K562 (cell line): ENCODE measurements at places on chromosomes 3 and 15.

- H3K27me3 ChIP-seq: no peaks in the 10 kb centered on the region; the same call in 1 of the 3 replicates
- no peaks in the 10 kb centered on the region for H3K4me1 ChIP-seq
Measured at GRCh38 chr15:73884159-73884558, 10.8 kb downstream of the TBC1D21 start.

DNA sequence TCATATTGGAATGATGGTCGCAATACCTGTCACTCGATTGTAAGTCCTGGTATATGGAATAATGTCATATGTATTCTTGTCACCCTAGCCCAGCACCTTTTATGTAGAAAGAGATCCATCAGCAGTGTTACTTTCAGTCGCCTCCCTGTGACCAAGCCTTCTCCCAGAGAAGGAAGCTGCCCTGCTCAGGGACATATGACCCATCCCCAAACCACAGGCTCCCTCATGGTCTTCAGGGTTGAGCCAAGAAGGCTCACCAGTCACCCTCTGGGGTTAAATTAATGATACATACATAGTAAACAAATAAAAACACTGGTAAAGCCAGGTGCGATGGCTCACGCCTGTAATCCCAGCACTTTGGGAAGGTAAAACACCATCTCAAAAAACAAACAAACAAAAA is 4.6 kb upstream of the MFGE8 start:
- no peaks in the 10 kb centered on the region for H3K27me3 ChIP-seq
- H3K27ac ChIP-seq: peak overlapping the region; percentile 73
- H3K4me3 ChIP-seq: no peak overlapping the region
- H3K4me1 ChIP-seq: peaks cover 22% of the 10 kb centered on the region

- H3K27ac ChIP-seq: no peak overlapping the region
- H3K4me3 ChIP-seq: no peak overlapping the region
- H3K4me1 ChIP-seq: peaks cover 3% of the 10 kb centered on the region
Measured at GRCh38 chr3:16199769-16200168, 25.3 kb downstream of the GALNT15 start.

GRCh38 chr15:74209560-74209958 is 7.0 kb upstream of the STRA6 start:
- no peaks in the 10 kb centered on the region for H3K36me3 ChIP-seq
- no peak overlapping the region for H3K27ac ChIP-seq
- H3K27me3 ChIP-seq: peaks cover 57% of the 10 kb centered on the region
- DNase-seq: no peak
- H3K4me3 ChIP-seq: no peak overlapping the region

- H3K4me1 ChIP-seq: no peaks in the 10 kb centered on the region
- no peak overlapping the region for H3K27ac ChIP-seq
- no peaks in the 10 kb centered on the region for H3K36me3 ChIP-seq
- no peak for DNase-seq
Measured at GRCh38 chr15:85755942-85756341, 38.8 kb downstream of the KLHL25 start.

DNA sequence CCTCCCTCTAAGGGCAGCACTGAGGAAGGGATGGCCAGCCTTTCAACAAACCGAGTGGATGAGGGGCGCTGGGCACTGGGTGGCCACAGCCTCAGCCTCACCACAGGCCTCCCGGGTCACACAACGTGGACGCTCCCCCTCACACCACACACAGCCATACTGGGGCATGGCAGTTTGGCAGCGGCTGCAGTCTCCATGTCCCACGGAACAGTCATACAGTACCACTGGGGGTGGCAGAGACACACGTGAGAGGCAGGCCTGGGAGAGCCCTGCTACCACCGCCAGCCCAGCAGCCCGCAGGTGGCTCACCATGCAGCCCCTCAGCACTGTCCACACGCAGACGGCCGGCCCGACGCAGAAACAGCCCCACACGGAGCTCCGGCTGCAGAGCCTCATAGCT is 11.7 kb downstream of the PLXNB1 start:
- no peak for DNase-seq
- no peaks in the 10 kb centered on the region for H3K27me3 ChIP-seq
- H3K4me3 ChIP-seq: no peak overlapping the region
- no peaks in the 10 kb centered on the region for H3K4me1 ChIP-seq
- H3K36me3 ChIP-seq: no peaks in the 10 kb centered on the region

DNA sequence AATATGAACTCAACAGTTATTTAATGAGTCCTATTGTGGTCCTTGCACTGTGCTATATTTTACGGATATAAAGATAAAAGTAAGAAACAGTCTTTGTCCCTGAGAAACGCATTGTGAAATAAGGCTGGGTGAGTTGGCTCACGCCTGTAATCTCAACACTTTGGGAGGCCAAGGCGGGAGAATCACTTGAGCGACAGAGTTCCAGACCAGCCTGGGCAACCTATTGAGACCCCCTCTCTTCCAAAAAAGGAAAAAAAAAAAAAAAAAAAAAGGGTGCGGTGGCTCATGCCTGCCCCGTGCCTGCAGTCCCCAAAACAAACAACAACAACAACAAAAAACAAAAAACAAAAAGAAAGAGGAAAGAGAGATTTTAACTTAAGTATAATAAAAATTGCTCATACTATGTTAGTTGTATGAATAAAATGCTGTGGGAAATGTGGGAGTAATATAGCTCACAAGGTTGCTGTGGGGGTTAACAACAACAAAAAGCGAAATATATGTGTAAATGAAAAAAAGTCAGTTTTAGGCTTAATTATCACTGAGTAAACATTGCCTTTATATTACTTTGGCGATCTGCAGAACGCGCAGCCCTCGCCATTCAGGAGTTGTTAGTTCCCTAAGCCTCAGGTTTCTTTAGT is 461 bp upstream of the FNDC3B start:
- no peaks in the 10 kb centered on the region for H3K27me3 ChIP-seq
- peaks cover 37% of the 10 kb centered on the region for H3K4me1 ChIP-seq
- peaks cover 7% of the 10 kb centered on the region; the same call in 1 of the 3 replicates for H3K36me3 ChIP-seq
- H3K27ac ChIP-seq: peak overlapping the region; percentile 88
- H3K4me3 ChIP-seq: peak overlapping the region; percentile 81
- no peak for DNase-seq

DNA sequence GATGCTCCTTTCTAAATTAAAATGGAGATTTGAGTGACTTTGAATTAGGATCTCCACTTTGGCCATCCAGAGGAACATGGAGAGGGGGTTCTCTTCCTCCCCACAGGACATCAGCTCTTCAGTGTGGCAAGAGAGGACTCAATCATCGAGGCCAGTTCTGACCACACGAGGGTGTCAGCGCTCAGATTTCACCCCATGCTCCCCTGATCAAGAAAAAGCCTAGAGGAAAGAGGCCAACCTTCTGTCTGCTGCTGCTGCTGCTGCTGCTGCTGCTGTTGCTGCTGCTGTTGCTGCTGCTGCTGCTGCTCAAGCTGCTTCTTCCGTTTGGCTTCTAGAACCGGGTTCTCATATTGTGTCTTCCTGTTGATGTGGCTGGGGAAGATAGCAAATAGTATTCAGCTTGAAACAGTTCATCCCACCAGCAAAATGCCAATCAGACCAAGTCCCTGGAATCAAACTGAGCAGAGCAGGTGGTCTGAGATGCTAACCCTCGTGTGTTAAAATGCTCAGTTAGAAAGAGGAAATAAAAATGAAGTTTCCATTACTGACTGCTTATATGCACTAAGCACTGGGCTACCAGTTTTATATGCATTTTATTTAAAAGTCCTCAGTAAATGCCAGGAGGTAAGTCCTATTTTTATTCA is 599.0 kb downstream of the MAGI1 start:
- no peaks in the 10 kb centered on the region for H3K27me3 ChIP-seq
- no peak overlapping the region for H3K4me3 ChIP-seq
- H3K27ac ChIP-seq: no peak overlapping the region
- no peaks in the 10 kb centered on the region for H3K4me1 ChIP-seq

DNA sequence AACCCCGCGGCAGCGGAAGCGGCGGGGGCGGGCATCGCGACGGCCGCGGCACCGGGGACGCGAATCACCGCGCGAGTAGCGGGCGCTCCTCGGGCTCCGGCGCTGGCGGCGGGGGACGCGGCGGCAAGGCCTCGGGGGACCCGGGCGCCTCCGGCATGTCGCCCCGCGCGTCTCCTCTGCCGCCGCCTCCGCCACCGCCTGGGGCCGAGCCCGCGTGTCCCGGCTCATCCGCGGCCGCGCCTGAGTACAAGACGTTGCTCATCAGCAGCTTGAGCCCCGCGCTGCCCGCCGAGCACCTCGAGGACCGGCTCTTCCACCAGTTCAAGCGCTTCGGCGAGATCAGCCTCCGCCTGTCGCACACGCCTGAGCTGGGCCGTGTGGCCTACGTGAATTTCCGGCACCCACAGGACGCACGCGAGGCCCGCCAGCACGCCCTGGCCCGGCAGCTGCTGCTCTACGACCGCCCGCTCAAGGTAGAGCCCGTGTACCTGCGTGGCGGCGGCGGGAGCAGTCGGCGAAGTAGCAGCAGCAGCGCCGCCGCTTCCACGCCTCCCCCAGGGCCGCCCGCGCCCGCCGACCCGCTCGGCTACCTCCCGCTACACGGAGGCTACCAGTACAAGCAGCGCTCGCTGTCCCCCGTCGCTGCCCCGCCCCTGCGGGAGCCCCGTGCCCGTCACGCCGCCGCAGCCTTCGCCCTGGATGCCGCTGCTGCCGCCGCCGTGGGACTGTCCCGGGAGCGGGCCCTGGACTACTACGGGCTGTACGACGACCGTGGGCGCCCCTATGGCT is 675 bp downstream of the RBM15B start:
- peaks cover 23% of the 10 kb centered on the region; the same call in 2 of the 3 replicates for H3K4me1 ChIP-seq
- peak overlapping the region; percentile 79 for H3K27ac ChIP-seq
- H3K36me3 ChIP-seq: peaks cover 76% of the 10 kb centered on the region
- H3K4me3 ChIP-seq: peak overlapping the region; percentile 69
- no peaks in the 10 kb centered on the region for H3K27me3 ChIP-seq

DNA sequence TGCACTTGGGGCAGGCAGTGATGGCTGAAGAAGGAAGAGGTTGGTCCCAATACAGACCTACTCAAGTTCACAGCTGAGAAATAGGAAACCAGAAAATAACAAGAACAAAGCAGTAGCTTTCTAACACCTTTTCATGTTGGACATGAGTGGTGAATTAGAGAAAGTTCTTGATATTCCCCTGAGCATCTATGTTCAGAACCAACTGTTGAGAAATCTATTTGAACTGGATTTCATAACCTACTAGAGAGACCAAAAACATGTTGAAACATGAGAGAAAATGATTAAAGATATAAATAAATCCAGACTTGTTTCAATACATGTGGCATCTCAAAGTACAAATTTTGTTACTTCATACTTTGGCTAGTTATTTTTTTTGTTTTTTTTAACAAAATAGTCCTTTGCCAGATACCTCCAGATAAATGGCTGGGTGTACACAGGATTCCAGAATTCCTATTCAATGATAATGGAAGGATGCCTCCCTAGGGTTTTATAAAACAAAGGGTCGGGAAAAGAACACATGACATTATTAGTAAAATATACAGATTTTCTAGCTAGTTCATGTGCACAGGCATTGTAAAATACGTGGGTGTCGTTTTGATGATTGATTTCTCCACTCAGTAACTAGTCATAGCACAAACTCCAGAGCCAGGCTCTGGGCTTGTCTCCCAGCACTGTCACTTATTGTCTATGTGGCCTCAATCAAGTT is 34.4 kb upstream of the TNFSF10 start:
- H3K4me3 ChIP-seq: no peak overlapping the region
- H3K27ac ChIP-seq: no peak overlapping the region
- H3K36me3 ChIP-seq: no peaks in the 10 kb centered on the region
- H3K27me3 ChIP-seq: no peaks in the 10 kb centered on the region
- peaks cover 2% of the 10 kb centered on the region; the same call in 2 of the 3 replicates for H3K4me1 ChIP-seq

GRCh38 chr3:5123937-5124336 is 1.8 kb downstream of the ARL8B start:
- H3K4me1 ChIP-seq: peaks cover 19% of the 10 kb centered on the region
- H3K27me3 ChIP-seq: no peaks in the 10 kb centered on the region
- DNase-seq: no peak
- peak overlapping the region; percentile 99 for H3K4me3 ChIP-seq
- H3K27ac ChIP-seq: peak overlapping the region; percentile 92; the same call in 1 of the 3 replicates

GRCh38 chr3:29823233-29823632 is 542.4 kb downstream of the RBMS3 start:
- H3K27me3 ChIP-seq: no peaks in the 10 kb centered on the region
- H3K27ac ChIP-seq: no peak overlapping the region
- no peaks in the 10 kb centered on the region for H3K4me1 ChIP-seq
- no peak overlapping the region for H3K4me3 ChIP-seq

- no peak for DNase-seq
- no peak overlapping the region for H3K4me3 ChIP-seq
- no peaks in the 10 kb centered on the region for H3K36me3 ChIP-seq
- no peak overlapping the region for H3K27ac ChIP-seq
Measured at GRCh38 chr3:106809623-106810299, 567.5 kb upstream of the CCDC54 start.

GRCh38 chr15:61815356-61816083 is 244.7 kb downstream of the VPS13C start:
- no peaks in the 10 kb centered on the region for H3K36me3 ChIP-seq
- DNase-seq: no peak
- H3K27me3 ChIP-seq: peaks cover 6% of the 10 kb centered on the region; the same call in 1 of the 3 replicates
- H3K4me1 ChIP-seq: no peaks in the 10 kb centered on the region
- no peak overlapping the region for H3K27ac ChIP-seq
- no peak overlapping the region for H3K4me3 ChIP-seq

DNA sequence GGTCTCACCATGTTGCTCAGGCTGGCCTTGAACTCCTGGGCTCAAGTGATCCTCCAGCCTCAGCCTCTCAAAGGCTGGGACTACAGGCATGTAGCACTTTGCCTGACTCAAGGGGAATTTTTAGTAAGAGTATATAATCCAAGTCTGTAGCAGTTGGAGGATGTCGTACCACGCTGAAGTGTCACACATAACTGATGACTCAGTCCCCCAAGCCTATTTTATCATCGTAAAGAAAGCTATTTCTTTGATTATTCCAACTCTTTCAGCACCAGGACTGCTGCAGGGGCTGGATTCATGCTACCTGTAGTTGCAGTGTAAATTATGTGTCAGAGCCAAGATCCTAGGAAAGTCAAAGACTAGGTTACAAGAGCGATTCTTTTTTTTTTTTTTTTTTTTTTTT is 1.4 kb upstream of the PRKCI start:
- peak; percentile 6 for DNase-seq
- no peak overlapping the region for H3K27ac ChIP-seq
- H3K4me1 ChIP-seq: peaks cover 4% of the 10 kb centered on the region
- H3K27me3 ChIP-seq: no peaks in the 10 kb centered on the region
- no peak overlapping the region for H3K4me3 ChIP-seq

GRCh38 chr15:68852461-68852860 is 31.8 kb upstream of the ANP32A start:
- no peaks in the 10 kb centered on the region for H3K36me3 ChIP-seq
- H3K4me3 ChIP-seq: no peak overlapping the region
- no peak overlapping the region for H3K27ac ChIP-seq
- DNase-seq: no peak

- no peak overlapping the region for H3K4me3 ChIP-seq
- no peak for DNase-seq
- H3K4me1 ChIP-seq: no peaks in the 10 kb centered on the region
- H3K36me3 ChIP-seq: no peaks in the 10 kb centered on the region
Measured at GRCh38 chr3:37800022-37800551, 61.6 kb upstream of the CTDSPL start.
